Esophagus squamous epithelium (tissue), 5 donors: ENCODE measurements at places on chromosomes 16 and 17. TPM values are rescaled to one million over a fixed set of nuclear protein-coding genes. Genes with fewer than 3 reads are reported as not detected.

HP gene
- total RNA-seq = 2.9 TPM

DNA sequence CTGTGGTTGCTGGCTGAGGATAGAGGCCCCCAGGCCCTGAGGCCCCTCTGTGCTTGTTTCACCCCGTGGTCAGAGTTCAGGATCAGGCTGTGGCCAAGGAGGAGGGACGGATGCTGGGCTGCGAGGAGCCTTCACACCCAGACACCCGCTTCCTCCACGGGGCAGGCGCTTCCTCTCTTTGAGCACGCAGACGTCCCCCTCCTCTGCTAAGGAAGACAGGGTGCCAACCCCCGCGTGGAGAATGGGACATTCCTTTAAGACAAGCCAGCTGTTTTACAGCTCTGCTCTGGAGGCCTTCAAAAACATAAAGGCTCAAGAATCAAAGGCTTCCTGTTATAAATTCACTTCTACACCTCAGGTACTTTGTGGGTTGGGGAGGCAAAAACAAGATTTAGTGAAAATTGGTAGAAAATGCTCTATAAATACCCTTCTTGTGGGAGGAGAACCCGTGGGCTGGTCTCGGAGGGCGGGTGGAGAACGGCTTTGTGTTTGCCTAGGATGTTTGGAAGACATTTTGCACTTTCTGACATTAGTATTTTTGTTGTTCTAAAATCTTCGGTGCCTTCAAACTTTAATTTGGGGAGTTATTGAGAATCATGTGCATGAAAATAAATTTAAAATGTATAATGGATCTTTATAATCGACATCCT, 60.8 kb upstream of the FOXF1 start:
- no peaks in the 10 kb centered on the region for H3K36me3 ChIP-seq
- DNase-seq = no peak
- no peak overlapping the region for H3K27ac ChIP-seq

GIT1 gene
- total RNA-seq = 45.4 TPM

DNA sequence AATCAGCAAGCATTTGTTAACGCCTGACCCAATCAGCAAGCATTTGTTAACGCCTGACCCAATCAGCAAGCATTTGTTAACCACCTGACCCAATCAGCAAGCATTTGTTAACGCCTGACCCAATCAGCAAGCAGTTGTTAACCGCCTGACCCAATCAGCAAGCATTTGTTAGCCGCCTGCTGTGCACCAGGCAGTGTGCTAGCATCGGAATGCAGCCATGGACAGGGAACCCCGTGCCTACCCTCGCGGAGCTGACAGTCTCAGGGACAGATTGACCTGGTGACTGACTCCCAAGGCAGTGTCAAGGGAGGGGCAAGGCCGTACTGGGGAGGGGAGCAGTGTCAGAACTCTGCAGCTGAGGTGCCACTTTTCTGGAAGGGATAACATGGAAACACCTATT, 66.9 kb downstream of the ABR start:
- DNase-seq = no peak
- peaks cover 45% of the 10 kb centered on the region for H3K4me1 ChIP-seq
- H3K4me3 ChIP-seq = no peak overlapping the region
- no peaks in the 10 kb centered on the region for H3K27me3 ChIP-seq

FASN gene
- 91.9 TPM for total RNA-seq

GRCh38 chr16:61323456-61323855, 712.8 kb downstream of the CDH8 start:
- no peak overlapping the region for H3K27ac ChIP-seq
- no peak overlapping the region for H3K4me3 ChIP-seq
- no peaks in the 10 kb centered on the region for H3K4me1 ChIP-seq
- no peak for DNase-seq

DNA sequence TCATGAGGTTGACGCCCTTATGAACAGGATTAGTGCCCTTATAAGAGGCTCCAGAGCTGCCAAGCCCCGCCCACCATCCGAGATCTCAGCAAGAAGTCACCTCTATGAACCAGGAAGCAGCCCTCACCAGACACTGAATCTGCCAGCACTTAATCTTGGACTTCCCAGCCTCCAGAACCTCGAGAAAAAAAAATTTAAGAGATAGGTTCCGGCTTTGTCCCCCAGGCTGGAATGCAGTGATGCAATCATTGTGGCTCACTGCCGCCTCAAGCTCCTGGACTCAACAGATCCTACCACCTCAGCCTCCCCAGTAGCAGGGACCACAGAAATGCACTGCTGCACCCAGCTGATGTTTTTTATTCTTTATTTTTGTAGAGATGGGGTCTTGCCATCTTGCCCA, 22.5 kb upstream of the ADCY9 start:
- no peak for DNase-seq
- no peaks in the 10 kb centered on the region for H3K36me3 ChIP-seq
- no peak overlapping the region for H3K27ac ChIP-seq
- H3K4me3 ChIP-seq = no peak overlapping the region

- no peaks in the 10 kb centered on the region for H3K27me3 ChIP-seq
- no peak overlapping the region for H3K4me3 ChIP-seq
- peak overlapping the region; percentile 87 for H3K27ac ChIP-seq
- peaks cover 12% of the 10 kb centered on the region for H3K36me3 ChIP-seq
- no peak for DNase-seq
- H3K4me1 ChIP-seq = peaks cover 59% of the 10 kb centered on the region
Measured at GRCh38 chr16:74448990-74449389, 27.7 kb upstream of the CLEC18B start.

DNA sequence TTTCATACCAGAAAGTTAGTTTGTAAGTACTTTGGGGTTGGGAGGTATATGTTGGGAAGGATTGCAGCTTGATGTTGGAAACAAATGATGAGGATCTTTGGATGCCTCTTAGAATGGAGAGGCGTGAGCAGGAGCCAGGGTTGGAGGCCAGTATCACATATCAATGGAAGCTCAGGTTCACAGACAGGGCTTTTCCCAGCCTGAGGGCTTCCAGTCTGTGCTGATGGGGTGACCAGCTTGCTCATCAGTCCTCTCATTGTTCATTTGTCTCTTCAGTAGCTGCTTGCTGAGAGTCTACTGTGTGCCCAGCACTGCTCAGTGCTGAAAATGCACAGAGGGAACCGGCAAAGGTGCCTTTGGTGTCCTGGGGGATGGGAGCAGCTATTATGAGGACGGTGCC, 5.8 kb downstream of the DNAAF1 start:
- H3K27ac ChIP-seq = no peak overlapping the region
- H3K36me3 ChIP-seq = no peaks in the 10 kb centered on the region
- no peaks in the 10 kb centered on the region for H3K4me1 ChIP-seq
- H3K27me3 ChIP-seq = no peaks in the 10 kb centered on the region
- H3K4me3 ChIP-seq = no peak overlapping the region

TMEM100 gene
- 7.8 TPM for total RNA-seq

DNA sequence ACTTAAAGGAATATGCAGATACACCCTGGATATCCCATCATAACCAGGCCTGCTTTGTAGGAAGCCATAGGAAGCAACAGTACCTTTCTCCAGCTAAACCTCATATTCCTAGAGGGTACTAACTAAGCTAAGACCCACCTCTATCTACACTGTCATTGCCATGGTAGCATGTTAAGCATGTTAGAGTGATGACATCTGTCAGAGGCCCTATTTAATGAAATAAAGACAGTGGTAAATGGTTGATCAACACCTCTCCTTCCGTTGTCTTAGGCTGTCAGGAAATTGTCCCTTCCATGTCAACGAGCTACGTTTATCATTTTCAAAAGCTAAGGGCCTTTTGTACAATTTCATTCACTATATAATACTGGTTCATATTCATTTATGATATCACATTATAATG, 251.1 kb upstream of the PSMD7 start:
- no peak overlapping the region for H3K27ac ChIP-seq
- H3K36me3 ChIP-seq = no peaks in the 10 kb centered on the region
- no peaks in the 10 kb centered on the region for H3K27me3 ChIP-seq
- no peak overlapping the region for H3K4me3 ChIP-seq

C16orf46 gene
- total RNA-seq = 0.38 TPM

HOXB13 gene
- not detected for total RNA-seq

CWC25 gene
- total RNA-seq = 11.9 TPM

CIAO3 gene
- 34.1 TPM for total RNA-seq

CD300H gene
- not detected for total RNA-seq

- peaks cover 21% of the 10 kb centered on the region for H3K4me1 ChIP-seq
- H3K27me3 ChIP-seq = no peaks in the 10 kb centered on the region
- DNase-seq = no peak
- no peaks in the 10 kb centered on the region for H3K36me3 ChIP-seq
- no peak overlapping the region for H3K4me3 ChIP-seq
Measured at GRCh38 chr17:17515934-17516930, 20.0 kb upstream of the RASD1 start.

DNA sequence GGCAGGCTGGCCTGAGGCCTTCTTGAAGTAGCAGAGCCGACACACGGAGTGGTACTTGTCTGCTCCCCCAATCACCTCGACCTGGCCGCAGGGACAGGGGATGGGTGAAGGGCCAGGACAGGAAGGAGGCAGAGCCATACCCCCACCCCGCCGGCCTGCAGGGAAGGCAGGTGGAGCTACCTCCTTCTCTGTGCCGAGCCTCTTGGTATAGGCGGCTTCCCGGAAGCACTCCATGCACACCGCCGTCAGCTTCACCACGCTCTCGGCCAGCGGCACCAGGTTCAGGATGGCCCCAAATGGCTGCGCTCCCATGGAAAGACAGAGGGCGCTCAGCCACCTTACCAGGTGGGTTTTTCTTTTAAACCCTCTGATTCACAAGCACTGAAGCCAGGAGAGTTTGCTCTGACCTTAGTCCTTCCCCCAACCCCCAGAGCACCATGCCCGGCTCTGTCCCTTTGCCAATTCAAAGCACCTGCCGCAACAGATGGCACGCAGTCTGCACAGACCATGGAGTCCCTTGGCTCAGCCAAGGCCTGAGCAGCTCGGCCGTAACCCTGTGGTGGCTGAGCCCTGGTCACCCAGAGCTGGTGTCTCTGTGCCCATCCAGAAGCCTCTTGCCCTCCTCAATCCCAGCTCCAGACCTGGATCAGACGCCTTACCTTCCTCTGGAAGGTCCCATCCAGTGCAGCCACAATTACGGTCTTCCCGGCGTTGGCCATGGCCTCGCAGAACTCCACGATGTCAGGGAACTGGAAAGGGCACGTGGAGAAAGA, 6.7 kb downstream of the SYNGR2 start:
- no peak overlapping the region for H3K4me3 ChIP-seq
- no peaks in the 10 kb centered on the region for H3K36me3 ChIP-seq
- H3K27me3 ChIP-seq = no peaks in the 10 kb centered on the region
- DNase-seq = no peak

- H3K27me3 ChIP-seq = no peaks in the 10 kb centered on the region
- H3K36me3 ChIP-seq = no peaks in the 10 kb centered on the region
- DNase-seq = no peak
- no peak overlapping the region for H3K27ac ChIP-seq
- peaks cover 4% of the 10 kb centered on the region for H3K4me1 ChIP-seq
Measured at GRCh38 chr16:53105565-53105964, 50.8 kb downstream of the CHD9 start.

- no peak overlapping the region for H3K27ac ChIP-seq
- peaks cover 2% of the 10 kb centered on the region for H3K36me3 ChIP-seq
- H3K4me3 ChIP-seq = no peak overlapping the region
- H3K27me3 ChIP-seq = no peaks in the 10 kb centered on the region
- H3K4me1 ChIP-seq = no peaks in the 10 kb centered on the region
Measured at GRCh38 chr16:80996688-80997138, 10.0 kb downstream of the CMC2 start.

- no peaks in the 10 kb centered on the region for H3K27me3 ChIP-seq
- no peak for DNase-seq
- H3K4me3 ChIP-seq = no peak overlapping the region
- no peaks in the 10 kb centered on the region for H3K36me3 ChIP-seq
Measured at GRCh38 chr16:56539656-56540055, 19.8 kb upstream of the BBS2 start.

- no peak overlapping the region for H3K27ac ChIP-seq
- no peaks in the 10 kb centered on the region for H3K27me3 ChIP-seq
- H3K4me3 ChIP-seq = no peak overlapping the region
- H3K36me3 ChIP-seq = no peaks in the 10 kb centered on the region
Measured at GRCh38 chr17:55327225-55328088, 62.7 kb downstream of the HLF start.

CDH3 gene
- 45.2 TPM for total RNA-seq

- no peak overlapping the region for H3K27ac ChIP-seq
- no peak overlapping the region for H3K4me3 ChIP-seq
- no peaks in the 10 kb centered on the region for H3K36me3 ChIP-seq
- no peak for DNase-seq
- no peaks in the 10 kb centered on the region for H3K27me3 ChIP-seq
Measured at GRCh38 chr17:33266116-33266515, 27.0 kb downstream of the ASIC2 start.

GRCh38 chr17:65039336-65039988, 17.1 kb downstream of the GNA13 start:
- no peaks in the 10 kb centered on the region for H3K27me3 ChIP-seq
- no peak for DNase-seq
- H3K27ac ChIP-seq = peak overlapping the region; percentile 65
- H3K4me1 ChIP-seq = peaks cover 34% of the 10 kb centered on the region
- H3K36me3 ChIP-seq = no peaks in the 10 kb centered on the region
- no peak overlapping the region for H3K4me3 ChIP-seq

DNA sequence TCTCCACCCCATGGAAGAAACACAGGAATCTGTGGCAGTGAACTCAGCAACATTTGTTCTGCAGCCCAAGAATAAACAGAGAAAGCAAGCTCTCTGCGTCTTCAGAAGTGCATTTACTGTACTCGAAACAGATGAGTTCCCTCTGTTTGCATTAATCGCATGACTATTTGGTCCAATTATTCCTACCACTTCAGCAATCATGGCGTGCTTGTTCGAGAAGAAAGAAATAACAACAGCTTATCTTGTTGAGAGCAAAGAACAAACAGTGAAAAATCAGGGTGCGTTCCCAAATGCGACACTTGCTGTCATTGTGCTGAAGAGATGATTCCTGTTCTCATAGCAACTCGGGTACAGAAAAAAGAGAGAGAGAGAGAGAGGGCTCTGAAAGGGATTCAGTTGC, 445.3 kb upstream of the MAF start:
- no peaks in the 10 kb centered on the region for H3K36me3 ChIP-seq
- peaks cover 55% of the 10 kb centered on the region for H3K4me1 ChIP-seq
- no peak overlapping the region for H3K27ac ChIP-seq
- no peak overlapping the region for H3K4me3 ChIP-seq
- no peak for DNase-seq

- H3K27me3 ChIP-seq = no peaks in the 10 kb centered on the region
- H3K36me3 ChIP-seq = no peaks in the 10 kb centered on the region
- no peak for DNase-seq
- H3K4me1 ChIP-seq = peaks cover 100% of the 10 kb centered on the region
- H3K4me3 ChIP-seq = no peak overlapping the region
Measured at GRCh38 chr16:87848676-87849345, 20.5 kb downstream of the SLC7A5 start.

GRCh38 chr17:8225813-8226535, 15.6 kb upstream of the AURKB start:
- H3K27ac ChIP-seq = peak overlapping the region; percentile 73
- peaks cover 40% of the 10 kb centered on the region for H3K36me3 ChIP-seq
- DNase-seq = no peak
- H3K27me3 ChIP-seq = no peaks in the 10 kb centered on the region
- peak overlapping the region; percentile 27 for H3K4me3 ChIP-seq

VASN gene
- 20.2 TPM for total RNA-seq
